ENCODE measurements at places on chromosomes 3 and 15.

DNA sequence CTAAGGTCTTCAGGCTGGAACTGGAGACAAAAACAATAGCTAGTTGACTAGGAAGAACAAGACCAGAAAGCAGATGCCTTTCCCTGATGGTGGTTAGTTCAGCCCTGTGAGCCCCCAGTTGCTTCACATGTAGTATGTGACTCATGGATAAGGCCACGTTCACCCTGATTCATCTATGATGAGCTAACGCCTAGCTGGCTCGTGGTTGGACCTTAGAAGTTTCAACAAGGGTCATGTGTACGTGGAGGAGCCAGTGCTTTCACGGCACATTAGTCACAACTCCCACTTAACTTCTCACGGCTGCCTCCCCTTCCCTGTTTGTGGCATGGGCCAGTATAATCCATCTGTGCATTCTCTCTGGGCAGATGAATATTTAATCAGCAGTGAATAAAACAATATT is 20.6 kb downstream of the COL8A1 start:
- no peak for DNase-seq

DNA sequence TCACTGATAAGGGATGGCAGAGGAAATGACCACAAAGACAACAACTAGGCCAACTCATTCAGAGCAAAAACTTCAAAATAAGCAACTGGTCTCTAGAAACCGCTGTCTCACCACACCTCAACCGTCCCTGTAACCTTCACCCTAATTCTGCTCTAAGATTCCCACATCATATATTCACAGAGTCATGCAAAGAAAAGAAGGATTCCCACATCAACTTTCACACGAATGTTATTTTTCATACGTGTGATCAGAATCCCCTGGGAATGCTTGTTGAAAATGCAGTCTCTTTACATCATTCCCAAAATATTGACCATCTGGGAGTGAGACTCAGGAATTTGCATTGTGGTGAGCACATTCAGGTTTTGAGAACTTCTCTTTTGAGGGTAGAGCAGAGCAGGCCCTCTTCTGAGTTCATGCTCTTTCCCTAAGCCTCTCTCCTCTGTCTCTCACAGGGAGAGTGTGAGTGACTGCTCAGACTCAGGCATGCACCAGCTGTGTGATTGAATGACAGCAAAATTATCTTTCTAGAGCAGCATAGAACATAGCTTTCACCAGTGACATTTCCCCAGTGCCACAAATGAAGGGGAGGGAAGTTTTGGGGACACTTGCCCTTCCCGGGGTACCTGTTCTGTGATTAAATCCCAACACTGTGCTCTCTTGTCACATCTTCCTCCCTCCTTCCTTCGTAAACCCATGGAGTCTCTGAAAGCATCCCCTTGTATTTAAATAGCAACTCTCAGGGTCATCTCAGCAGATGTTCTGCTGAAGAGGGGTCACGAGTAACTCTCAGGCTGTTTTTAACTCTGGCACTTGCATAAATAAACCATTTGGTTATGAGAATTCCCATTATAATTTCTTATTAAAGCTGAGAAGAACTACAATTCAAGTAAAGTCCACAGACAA is 170.9 kb downstream of the PLCL2 start:
- DNase-seq: no peak

- DNase-seq: peak; percentile 55
These were observed at the start of gene TYRO3 for GRCh38 chr15:41558400-41559238. Gene TYRO3, plus strand, starts transcription at chr15:41559212. Its CDS starts 46 bp downstream, at chr15:41559258.

DNA sequence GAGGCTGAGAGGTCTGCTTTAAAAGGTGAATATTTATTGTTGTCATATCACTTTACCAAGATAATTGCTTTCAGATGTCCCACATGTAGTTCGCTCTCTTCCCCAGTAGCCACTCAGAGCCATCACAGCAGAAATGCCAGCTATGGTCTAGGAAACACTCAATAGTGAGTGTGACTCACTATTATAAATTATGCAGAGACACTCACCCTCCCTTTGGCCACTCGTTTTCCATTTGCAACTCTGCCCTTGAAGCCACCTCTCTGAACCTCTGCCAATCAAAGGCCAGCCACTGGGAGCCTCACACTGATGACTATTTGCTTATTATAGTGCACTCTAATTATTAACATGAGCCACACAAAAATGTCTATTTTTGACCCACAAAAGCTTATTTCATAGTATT is 328.1 kb upstream of the ATP10A start:
- DNase-seq: no peak

DNA sequence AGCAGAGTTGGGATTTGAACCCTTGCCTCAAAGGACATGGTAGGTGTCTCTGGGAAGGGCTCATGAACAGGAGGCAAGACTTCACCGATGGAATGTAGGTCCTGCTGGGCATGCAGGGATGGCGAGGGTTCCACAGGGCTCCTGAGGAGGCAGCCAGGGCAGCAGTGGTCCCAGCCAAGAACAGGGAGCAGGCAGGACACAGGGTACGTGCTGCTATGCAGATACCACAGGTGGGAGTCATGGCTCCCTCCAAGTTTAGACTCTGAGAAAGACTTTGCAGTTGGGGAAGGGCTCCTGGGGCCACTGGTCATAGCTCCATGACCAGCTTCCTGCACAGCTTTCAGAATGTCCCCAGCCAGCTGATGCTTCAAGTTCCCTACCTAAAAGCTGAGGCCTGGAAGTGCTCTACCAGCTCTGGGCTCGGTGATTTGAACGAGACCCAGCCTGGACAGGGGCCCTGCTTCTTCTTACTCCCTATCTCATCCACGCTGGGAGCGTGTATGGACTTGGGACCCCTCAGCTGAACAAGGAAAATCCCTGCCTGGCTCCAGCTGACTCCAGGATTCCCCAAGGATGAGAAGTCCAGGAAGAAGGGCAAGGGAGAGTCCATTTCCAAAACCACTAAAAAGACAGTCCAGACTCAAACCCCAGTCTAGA is 747 bp downstream of the MYL3 start:
- DNase-seq: no peak

DNA sequence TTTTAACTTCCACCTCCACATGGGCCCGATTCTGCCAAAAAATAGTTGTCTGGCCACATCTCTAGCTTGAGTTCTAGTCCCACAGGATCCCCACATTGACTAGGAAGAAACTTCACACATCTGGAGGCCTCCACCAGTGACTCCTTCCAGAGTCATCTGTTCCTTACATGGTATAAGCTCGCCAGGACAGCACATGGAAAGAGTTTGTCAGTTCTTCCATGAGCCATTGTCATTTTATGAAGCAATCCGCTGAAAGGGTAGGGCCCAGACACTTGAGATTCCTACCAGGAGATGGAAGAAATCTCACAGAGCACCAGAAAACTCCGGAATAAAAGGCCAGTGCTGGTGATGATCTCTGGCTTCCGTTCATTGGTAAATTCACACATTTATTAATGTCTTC is 350.5 kb upstream of the ICE2 start:
- no peak for DNase-seq

GRCh38 chr3:47441796-47442551 is 33.8 kb downstream of the SCAP start:
- no peak for DNase-seq

DNA sequence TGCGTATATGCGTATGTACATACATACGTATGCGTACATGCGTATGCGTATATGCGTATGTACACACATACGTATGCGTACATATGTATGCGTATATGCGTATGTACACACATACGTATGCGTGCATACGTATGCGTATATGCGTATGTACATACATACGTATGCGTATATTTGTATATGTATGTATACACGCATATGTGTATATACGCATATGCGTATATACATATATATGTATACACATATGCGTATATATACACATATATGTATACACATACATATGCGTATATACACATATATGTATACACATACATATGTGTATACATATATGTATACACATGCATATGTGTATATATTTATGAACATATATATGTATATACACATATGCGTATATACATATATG is 12.1 kb downstream of the MCTP2 start:
- no peak for DNase-seq

GRCh38 chr15:39511000-39511915 is 69.6 kb upstream of the THBS1 start:
- DNase-seq: no peak

DNA sequence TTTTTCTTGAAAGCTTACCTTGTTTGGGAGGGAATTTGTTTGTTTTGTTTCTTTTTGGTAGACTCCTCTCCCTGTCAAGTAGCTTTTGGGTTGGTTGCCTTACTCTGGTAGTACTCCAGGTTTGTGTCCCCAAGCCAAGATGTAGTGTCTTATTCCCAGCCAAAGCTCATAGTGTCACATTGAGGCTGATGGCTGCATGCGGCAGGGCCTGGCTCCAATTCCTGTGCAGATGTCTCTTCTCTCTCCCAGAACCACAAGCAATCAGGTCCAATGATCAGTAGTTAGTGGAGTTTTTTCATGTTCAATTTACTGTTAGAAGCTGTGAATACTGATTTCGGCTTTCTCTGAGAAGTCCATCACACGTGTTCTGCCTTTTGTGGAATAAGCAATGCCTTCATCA is 221.1 kb upstream of the THBS1 start:
- no peak for DNase-seq

GRCh38 chr3:70943886-70944285 is 631.4 kb upstream of the MDFIC2 start:
- no peak for DNase-seq

GRCh38 chr15:28995705-28996104 is 109.9 kb downstream of the APBA2 start:
- DNase-seq: no peak

DNA sequence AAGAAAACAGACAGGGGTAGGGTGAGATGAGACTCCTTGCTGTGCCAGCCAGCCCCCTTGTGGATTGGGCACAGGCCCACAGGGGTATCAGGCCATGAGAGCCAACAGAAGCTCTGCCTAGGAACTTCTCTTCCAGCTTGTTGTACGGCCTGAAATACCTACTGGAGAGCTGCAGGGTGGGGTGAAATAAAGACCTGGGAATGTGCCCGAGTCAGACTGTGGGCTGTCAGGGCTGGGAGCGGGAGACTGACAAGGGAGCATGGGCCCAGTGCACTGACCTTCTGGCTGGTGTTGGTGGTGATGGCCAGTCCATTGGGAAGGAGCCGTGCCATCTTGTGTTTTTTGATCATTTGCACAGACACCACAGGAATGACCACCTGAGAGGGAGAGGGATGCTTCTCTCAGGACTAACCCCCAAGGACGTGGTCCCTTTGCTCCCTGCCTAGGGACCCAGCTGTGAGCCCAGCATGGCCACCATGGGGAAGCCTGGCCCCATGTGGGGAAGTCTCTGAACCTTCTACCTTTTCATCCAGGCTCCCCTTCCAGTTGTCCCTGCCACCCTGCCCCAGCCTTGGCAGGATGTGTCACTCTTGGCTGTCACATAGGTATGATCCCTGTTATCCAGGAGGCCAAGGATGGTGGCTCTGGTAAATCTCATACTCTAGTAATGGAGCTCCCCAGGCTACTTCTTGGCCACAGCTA is 30.7 kb downstream of the GRAMD2A start:
- DNase-seq: no peak

- DNase-seq: no peak
These were observed 16.9 kb upstream of the C15orf61 start for GRCh38 chr15:67504056-67504455.

GRCh38 chr3:346186-346585 is 149.6 kb downstream of the CHL1 start:
- no peak for DNase-seq

- no peak for DNase-seq
These were observed 1.3 kb downstream of the AMIGO3 start for GRCh38 chr3:49717959-49718857.

DNA sequence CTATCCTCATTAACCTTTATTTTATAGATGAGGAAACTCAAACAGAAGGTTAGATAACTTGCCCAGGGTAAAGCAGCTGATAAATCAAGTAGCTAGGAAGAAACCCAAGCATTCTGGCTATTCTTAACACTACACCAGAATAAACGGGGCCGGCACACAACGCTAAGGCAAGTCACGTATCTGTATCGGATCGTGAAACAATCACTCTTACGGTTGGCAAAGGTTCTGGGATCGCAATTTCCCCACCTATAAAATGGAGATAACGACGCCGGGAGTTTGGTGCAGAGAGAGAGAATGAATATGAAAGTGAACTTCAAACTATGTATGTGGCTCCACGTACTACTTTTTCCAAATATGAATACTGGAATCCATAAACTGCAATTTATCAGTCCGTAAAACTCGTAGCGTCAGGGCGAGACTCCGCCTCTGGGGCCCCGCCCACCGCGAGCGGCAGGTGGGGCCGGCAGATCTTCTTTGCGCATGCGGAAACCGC is 252 bp upstream of the ARMC8 start:
- DNase-seq: peak; percentile 82

GRCh38 chr3:1348547-1348946 is 255.7 kb downstream of the CNTN6 start:
- no peak for DNase-seq

DNA sequence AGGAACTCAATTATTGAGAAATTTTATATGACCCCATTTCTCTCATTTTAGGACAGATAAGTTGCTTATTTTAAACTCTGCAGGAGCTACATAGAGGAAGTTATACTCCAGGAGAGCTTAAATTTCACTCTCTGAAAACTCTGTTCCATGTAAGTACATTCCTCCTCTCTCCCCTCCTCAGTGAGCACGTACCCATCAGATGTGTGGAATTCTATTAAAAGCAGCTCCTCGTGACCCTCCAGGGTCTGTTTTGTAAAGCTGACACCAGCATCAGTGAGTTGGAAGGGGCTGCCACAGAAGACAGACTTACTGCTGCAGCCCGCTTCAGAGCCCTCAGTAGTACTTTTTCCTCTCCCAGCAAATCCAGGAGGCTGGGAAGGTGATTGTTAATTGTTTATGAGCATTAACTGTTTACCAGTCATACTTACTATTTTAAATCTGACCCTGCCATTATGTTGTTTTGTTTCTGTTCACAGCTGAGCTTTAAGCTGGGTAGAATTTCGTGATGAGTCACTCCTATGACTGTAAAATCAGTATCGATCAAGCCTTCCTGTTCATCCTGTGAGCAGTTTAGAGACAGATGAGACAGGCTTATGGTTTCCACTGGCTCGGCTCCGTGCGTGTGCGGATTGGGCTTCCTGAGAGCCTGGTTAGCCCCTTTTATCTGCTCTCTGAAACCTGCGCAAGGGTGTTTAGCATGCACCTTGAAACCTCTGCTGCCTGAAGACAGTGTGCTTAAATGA is 20.4 kb downstream of the IGF1R start:
- no peak for DNase-seq

DNA sequence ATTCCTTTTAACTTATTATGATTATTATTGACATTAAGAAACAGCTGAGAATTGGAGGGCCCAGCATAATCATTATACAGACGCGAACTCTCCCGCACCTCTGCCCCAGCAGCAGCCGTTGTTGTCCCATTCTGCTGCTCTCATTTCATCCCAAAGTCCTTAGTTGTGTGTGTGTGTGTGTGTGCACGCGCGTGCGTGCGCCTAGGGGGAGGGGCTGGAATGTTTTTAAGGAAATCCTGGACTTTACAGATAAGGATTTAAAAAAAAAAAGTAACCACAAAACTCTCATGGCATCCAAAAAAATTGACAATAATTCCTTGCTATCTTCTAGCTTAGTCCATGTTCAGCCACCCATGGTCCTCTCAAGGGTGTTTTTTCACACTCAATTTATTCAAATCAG is 134.2 kb downstream of the WNT7A start:
- no peak for DNase-seq

DNA sequence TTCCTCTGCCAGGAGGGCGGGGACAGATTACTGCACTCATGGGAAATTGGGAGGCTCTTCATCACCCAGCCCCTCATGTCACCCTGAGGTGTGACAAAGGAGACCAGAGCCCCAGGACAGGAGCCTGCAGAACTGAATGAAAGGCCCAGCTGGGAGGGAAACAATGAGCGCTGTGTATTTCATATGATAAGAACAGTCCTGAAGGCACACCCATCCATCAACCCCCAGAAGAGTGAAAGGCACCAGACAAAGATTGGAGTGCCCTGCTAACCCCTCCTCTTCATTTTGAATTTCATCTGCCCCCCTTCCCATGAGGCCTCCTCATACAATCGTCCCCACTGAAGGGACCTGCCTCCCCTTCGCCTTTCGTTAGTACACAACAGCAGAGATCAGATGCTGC is 160.0 kb upstream of the PRICKLE2 start:
- DNase-seq: no peak
